ENCODE measurements at places on chromosomes 3 and 15.

GRCh38 chr15:89278307-89278706, 34.5 kb downstream of the FANCI start:
- DNase-seq: no peak

GRCh38 chr3:119343719-119344118, 49.5 kb downstream of the ARHGAP31 start:
- DNase-seq: no peak

GRCh38 chr3:33229066-33229465, 10.5 kb upstream of the SUSD5 start:
- DNase-seq: no peak

GRCh38 chr3:16609927-16610580, 4.8 kb upstream of the DAZL start:
- DNase-seq: no peak

GRCh38 chr3:18660059-18660458, 234.9 kb upstream of the SATB1 start:
- DNase-seq: no peak

GRCh38 chr3:115547207-115547606, 76.1 kb upstream of the GAP43 start:
- DNase-seq: no peak

DNA sequence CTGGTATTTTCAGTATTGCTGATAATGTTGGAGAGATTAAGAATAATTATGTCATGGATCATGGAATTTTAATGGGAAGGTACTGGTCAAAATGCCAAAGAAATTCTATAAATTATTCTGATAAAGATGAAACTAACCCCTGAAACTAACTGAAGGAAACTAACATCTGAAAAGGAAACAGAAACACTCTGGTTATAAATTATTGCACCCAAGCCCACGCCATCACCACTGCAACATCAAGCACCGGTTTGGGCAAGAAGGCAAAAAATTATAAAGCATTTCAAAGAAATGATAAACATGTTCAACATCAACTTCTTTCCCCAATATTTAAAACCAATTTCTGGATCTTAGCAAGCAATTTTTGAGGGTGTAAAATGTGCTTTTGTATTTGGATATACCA, 372.5 kb downstream of the TBC1D5 start:
- no peak for DNase-seq

GRCh38 chr15:67731112-67731721, 94.1 kb upstream of the SKOR1 start:
- no peak for DNase-seq

- peak; percentile 40 for DNase-seq
These were observed at the start of gene LAMB2 for GRCh38 chr3:49132437-49133225. TSS of gene LAMB2 (minus strand) at chr3:49133050. CDS start at chr3:49132867, 183 bp downstream.

GRCh38 chr3:108096532-108097321, 5.9 kb upstream of the CD47 start:
- DNase-seq: no peak

DNA sequence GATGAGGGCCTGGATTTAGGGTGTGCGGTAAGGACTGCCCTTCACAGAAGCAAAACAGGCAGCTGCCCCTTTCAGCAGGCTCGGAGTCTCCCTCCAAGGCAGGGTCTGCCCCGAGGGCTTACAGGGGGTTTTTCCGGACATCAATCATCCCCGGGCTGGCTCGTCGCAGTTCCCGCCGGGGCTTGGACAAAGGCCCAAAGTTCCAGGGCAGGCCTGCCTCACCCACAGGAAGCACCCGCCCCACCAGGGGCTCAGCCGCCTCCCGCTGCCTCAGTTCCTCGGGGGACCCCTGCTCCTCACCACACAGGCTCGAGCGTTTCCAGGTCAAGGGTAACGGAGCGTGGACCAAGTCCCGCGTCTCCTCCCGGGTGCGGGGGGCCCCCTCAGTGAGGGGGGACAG, 27.0 kb downstream of the KIF7 start:
- DNase-seq: no peak

- no peak for DNase-seq
These were observed 14.4 kb downstream of the KLF13 start for GRCh38 chr15:31341071-31341470.

DNA sequence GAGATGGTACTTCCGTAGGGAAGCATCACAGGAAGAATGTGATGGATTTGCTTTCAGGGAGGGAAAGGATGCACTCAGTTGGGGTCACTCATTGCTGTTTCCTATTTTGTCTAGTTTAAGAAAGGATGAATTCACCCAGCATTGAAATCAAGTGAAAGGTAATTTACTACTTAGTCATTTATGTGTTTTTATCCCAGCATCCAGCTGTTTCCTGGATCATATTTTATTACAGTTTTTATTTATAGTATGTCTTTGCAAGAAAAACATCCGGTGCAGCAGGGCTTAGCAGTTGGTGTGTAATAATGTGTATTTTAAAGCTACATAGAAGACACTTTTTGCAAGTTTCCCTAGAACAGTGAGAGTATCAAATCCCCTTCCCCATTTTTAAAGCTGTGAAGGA, 37.4 kb upstream of the GOLGA8B start:
- DNase-seq: no peak

- DNase-seq: no peak
These were observed 772.7 kb downstream of the PDCD6IP start for GRCh38 chr3:34570916-34571705.

DNA sequence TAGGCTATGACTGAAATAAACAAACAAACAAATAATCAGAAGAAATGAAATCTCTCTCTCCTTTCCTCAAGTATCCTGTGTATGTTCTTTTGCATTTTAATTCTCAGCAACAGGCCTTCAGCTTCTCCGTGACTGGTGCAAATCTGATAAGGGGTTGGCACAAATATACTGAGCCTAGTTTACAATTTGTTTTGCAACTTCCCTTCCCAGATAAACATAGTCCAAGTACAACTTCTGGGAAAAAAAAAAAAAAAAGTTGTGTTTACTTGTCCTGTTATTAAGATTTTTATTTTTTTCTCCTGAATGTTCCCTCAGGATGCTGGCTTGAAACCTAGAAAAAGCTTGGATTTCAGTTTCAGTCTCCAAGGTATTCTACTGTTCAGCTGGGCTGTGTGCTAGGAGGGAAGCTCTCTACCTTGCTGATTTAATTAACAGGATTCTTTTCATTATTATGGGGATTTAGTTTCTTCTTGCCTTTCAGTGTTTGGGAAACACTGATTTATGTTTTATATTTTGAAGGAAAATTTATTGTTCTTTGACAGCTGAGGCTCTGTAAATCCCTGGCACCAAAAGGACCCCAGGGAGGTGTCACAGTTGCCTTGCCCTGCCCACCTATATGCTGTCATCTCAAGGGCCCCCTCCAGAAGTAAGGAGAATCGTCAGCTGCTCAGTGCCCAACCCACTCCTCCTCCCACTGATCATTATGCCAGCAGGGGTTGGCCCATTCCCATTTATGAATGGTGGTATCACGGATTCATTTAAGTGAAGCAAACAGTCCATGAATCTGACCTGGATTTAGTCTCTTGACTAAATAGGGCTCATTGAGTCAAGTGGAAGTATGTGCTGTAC, 185.2 kb downstream of the MEIS2 start:
- DNase-seq: no peak

DNA sequence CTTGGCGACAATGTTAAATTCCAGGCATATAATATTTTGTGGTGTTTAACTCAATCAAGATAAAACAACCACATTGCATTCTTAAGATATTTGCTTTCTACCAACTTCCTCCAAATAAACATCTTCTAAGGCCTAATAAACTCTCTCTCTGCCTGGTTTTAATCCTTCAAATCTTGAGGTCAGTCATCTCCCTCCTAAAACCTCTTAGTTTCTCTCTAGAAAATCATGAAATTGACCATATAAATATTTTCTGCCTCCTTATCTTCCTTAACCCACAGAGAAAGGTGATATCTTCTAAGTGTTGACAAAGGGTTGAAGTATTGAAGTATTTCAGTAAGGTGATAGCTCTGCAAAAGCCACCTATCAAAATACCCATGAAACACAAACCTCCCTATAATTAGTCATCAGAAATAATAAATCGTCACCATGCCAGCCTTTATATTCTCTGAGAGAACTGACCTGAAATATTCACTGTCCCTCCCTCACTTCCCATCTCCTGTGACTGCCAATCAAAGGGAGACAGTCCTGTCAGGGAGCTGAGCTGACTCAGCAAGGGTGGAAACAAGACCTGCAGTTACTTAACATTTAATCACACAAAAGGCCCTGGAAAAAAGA, 1261.1 kb downstream of the ROBO1 start:
- DNase-seq: no peak

GRCh38 chr15:51721199-51721960, 16.1 kb downstream of the LYSMD2 start:
- DNase-seq: no peak

DNA sequence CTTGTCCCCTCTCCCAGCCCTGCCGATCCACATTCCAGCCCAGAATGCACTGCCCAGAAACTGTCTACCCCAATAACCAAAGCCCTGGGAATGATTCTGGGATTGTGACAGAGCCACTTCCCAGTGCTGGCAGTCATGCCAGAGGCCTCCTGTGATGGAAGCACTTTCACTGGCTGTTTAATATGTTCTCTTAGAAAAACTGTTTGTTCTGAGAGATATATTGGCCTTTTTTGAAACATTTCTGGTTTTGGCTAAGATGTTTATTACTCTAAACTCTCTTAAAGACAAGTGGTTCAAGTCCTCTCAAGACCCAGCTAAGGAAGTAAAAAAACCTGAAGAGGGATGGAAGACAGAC, 74.0 kb upstream of the HACD2 start:
- DNase-seq: no peak

DNA sequence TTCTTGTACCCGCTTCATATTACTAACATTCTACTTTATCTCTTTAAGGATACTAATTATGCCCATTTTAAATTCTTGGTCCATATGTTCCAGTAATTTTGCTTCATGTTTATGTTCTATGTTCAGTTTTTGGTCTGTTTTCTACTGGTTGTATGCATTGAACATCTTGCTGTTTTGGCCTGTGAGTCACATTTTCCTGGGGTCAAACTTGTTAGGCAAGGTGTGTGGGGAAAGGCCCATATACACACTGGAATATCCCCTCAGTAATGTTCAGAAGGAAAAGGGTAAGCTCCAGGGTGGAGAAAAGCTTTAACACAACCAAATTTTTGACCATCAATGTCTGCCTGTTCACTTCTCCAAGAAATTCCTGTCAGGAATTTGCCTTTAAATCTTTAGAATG, 337.7 kb downstream of the SLC9A9 start:
- no peak for DNase-seq

GRCh38 chr15:69042531-69042930, 28.0 kb downstream of the NOX5 start:
- DNase-seq: no peak

DNA sequence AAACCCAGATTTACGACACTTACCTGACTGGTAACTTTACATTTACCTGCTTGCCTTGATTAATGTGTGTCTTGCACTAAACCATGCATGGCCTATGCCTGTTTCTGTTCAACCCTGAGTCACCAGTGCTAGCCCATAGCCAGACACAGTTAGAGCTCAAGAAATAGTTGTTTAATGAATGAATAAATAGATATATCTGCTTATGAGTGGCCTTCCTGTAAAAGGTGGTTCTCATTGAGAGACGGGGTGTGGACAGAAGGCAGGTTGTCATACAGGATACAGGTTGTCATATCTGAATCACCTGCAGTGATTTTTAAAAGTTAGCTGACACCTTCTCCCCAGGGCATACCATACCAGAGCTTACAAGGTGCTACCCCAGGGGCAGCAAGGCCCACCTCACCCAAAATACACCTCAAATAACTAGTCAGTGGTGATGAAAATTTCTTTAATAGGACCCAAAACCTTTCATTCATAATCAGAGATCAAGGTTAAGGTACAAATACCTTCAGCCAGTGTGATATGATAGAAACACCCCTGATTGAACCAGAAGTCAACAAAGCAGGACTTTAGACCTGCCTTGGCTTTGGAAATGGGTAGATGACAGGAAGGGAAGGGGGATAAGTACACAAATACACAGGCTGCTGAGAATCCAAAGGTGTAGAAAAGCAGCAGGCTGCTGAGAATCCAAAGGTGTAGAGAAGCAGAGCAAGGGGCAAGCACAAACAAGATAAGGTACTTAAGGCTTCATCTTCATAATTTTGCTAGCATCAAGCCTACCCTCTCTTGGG, 45.4 kb upstream of the TSC22D2 start:
- DNase-seq: no peak

DNA sequence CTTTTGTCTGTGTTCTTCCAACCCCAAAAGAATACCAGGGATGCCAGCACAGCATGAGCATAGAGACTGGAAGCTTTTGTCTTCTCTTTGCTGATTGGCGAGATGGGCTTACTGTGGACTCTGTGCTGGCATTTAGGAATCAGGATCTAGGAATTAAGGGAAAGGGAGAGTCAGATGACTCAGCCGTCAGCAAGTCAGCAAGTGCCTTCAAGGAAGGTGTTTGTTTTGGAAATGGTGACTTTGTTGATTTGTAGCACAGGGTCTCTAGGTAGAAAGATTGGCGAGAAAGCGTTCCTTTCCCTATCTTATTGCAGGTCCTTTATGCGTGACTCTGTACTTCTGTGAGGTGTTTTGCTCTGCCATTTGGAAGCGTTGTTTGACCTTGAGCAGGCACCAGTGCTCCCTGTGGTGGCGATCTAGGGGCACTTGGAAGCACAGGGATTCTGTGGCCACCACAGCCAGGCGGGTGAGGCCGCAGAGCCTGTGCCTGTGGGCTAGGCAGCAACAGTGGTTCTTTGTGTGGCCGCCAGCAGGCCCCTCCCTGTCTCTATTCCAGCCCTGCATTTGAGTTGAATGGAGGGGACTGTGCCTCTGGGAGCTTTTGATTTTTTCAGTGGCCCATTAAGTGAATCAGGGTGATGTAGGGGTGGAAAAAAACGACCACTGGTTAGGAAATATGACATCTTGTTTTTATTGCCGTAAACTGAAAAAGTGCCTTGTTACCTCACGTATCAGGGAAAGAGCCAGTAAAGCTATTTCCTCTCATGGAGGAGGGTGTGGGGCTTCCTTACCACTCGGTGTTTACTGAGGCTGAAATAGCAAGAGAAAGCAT, 19.0 kb downstream of the FAN1 start:
- no peak for DNase-seq

GRCh38 chr3:76442374-76442915, 597.5 kb upstream of the ROBO2 start:
- DNase-seq: no peak

- DNase-seq: no peak
These were observed 152.3 kb downstream of the SV2B start for GRCh38 chr15:91252322-91252721.

GRCh38 chr3:30203301-30203700, 403.1 kb upstream of the TGFBR2 start:
- no peak for DNase-seq

DNA sequence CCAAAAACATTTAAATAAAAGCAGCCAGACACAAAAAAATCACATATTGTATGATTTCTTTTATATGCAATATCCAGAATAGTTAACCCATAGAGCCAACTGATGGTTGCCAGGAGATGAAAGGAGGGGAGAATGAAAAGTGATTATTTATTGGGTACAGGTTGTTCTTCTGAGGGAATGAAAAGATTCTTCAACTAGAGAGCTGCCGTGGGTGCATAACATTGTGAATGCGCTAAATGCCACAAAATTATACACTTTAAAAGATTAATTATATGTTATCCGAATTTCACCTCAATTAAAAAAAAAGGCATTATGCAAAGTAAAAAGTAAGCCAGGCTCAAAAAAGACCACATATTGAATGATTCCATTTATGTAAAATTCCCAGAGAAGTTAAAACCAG, 36.1 kb downstream of the PRKAR2A start:
- no peak for DNase-seq
